ENCODE measurements at places on chromosomes 5 and 9. TPM values are rescaled to one million over a fixed set of nuclear protein-coding genes. Genes with fewer than 3 reads are reported as not detected.

The TARS1 gene
- 118 TPM for polyA plus RNA-seq

The EIF4E1B gene
- 0.05 TPM for polyA plus RNA-seq

The PCDHGA5 gene
- polyA plus RNA-seq = 3.8 TPM

The FIBCD1 gene
- 0.61 TPM for polyA plus RNA-seq

The SLCO6A1 gene
- polyA plus RNA-seq = not detected

The RNF180 gene
- polyA plus RNA-seq = 12.2 TPM

The HAVCR1 gene
- 0.24 TPM for polyA plus RNA-seq

The TAF1L gene
- 0.07 TPM for polyA plus RNA-seq

The KIF24 gene
- polyA plus RNA-seq = 6.7 TPM

The HAVCR2 gene
- polyA plus RNA-seq = 2.3 TPM

The KIAA0825 gene
- 6.0 TPM for polyA plus RNA-seq

The FBN2 gene
- polyA plus RNA-seq = 48.4 TPM

The CCIN gene
- not detected for polyA plus RNA-seq

The PDZD2 gene
- 22.4 TPM for polyA plus RNA-seq

The NTRK2 gene
- polyA plus RNA-seq = 2.7 TPM

The DRD1 gene
- 0.04 TPM for polyA plus RNA-seq

The GDNF gene
- polyA plus RNA-seq = not detected

The SLC2A8 gene
- polyA plus RNA-seq = 13.9 TPM

The GBGT1 gene
- polyA plus RNA-seq = 4.5 TPM

The ACTBL2 gene
- polyA plus RNA-seq = not detected

The AJM1 gene
- 0.77 TPM for polyA plus RNA-seq

The TRAF2 gene
- polyA plus RNA-seq = 12.3 TPM

The CYSRT1 gene
- 2.3 TPM for polyA plus RNA-seq

The PDLIM4 gene
- 8.9 TPM for polyA plus RNA-seq

The SLC6A19 gene
- 0.15 TPM for polyA plus RNA-seq

The PCDHB12 gene
- polyA plus RNA-seq = 5.4 TPM

Data from right lung (tissue), 10 donors.